ENCODE measurements at places on chromosomes 5 and 9. TPM values are rescaled to one million over a fixed set of nuclear protein-coding genes. Genes with fewer than 3 reads are reported as not detected.
A peak's percentile ranks its signal among the peaks of the same experiment; 100 is the strongest.

The SLC36A2 gene
- total RNA-seq, result not detected

The PRSS3 gene
- total RNA-seq, result not detected

DNA sequence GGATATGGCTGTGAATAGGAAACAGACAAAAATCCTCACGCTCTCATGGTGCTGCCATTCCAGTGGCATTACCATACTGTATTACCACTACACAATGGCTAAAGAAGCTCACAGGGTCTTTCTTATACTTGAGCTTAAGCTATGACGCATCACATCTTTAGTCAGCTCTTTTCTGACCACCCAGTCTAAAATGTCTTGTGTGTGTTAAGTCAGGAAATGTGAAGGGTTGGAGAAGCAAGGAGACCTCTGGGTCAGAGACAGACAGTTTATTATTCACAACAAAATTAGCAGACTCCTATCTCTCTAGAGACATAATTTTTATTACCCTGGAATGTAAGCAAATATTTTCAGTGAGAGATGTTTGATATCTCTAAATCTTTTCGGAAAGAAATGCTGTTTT, 1583.2 kb upstream of the WWC1 start:
- no peak for DNase-seq

The IFNA13 gene
- total RNA-seq, result not detected

DNA sequence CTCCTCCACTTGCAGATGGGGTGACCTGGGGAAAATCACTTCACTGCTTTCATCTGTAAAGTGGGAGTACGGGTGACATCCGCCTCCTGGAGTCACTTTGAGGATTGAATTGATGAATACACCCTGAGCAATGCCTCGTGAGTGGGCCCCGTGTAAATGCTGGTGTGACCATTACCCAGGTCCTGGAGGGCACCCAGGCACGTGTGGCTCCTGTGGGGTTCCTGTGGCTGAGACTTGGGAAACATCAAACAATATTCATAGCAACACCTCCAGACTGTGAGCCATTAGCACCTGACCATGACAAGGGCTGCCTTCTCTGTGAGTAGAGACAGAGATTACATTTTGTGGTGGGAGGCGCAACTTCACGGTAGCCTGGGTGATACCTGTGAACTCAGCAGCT, 11.4 kb downstream of the MRPL36 start:
- no peak for DNase-seq

DNA sequence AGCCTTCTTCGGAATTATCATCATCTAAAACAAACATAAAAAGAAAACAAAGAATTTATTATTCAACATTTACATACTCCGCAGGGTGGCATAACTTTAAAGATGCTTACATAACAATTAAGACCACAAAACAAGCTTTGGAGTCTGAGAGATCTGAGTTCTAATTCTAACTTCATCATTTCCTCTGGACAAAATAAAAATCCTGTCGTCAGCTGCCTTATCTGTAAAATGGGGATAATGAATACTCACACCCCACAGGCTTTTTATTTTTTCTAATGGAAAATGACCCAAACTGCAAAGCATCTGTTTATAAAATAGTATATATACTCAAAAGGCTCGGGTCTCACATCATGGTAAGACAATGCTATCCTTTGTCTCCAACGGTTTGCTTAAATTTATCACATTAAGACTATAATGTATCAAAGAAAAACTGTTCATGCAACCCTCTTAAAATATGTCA, 4.3 kb downstream of the ARRDC3 start:
- peak; percentile 38 for DNase-seq
